ENCODE measurements at places on chromosomes 3 and 15. TPM values are rescaled to one million over a fixed set of nuclear protein-coding genes. Genes with fewer than 3 reads are reported as not detected.
A peak's percentile ranks its signal among the peaks of the same experiment; 100 is the strongest.

DNA sequence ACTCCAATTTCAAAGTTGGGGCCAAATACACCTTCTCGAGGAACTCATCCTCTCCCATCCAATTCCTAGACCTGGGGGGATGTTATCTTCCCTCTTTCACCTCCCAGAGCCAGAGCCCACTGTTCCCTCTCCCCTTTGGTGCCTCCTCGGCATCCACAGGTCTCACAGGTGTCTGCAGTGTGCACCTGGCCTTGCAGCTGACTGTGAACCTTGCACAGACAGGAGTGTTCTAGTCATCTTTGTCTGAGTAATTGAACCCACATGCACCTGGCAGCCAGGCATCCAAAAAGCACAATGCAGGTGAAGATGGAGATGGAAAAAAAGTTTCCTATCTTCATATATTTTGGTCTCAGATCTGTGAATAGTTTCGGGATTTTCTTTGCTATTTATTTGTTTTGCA is 30.8 kb downstream of the PCOLCE2 start:
- DNase-seq = no peak

COL6A5 gene
- 0.41 TPM for total RNA-seq

DNA sequence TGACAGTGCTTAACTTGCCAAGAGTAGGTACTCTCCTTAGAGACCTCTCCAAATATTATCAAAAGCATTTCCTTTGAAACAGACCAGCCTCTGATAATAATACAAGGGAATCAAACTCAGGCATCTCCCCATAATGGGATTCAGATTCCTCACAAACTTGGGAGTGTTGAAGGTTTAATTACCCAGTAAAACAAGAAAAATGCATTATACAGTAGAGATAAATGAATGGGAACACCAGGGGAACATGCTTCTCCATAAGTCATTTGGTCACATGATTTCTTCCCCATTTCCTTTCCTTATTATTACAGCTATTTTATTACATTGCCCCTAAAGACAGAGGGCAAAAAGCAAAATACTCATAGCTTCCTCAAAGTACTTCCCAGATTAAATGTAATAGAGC is 325.0 kb upstream of the CDIN1 start:
- peak; percentile 86 for DNase-seq

PRICKLE2 gene
- total RNA-seq = 22.9 TPM

DNA sequence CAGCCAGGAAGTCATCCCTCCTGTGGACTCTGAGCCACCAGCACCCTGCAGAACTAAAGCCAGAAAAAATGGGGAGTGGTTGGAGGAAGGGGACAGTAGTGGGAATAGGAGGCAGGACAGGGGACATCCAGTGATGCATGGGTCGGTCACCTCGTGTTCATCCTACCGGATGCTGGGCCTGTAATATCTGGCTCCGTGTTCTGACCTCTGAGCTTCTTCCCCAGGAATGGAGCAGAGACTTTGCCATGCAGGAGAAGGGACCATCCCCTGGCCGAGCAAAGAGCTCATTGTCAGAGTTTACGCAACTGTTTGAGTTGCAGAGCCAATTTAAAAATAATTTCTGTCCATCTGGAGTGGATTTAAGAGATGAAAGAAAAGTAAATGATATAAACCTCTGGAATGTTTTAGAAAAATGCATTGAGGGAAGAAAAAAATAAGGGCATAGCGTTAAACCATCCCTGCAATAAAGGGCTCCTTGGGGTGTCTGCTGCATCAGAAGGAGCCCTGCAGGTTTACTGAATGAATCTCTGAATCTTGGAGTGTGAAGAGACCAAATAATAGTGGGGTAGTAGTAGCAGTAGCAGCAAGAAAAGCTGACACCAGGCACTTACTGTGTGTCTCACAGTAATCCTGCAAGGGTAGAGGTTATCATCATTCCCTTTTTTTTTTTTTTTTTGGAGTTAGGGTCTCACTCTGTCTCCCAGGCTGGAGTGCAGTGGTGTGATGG is 70.9 kb downstream of the AAGAB start:
- no peak for DNase-seq

C3orf20 gene
- 0.16 TPM for total RNA-seq

DNA sequence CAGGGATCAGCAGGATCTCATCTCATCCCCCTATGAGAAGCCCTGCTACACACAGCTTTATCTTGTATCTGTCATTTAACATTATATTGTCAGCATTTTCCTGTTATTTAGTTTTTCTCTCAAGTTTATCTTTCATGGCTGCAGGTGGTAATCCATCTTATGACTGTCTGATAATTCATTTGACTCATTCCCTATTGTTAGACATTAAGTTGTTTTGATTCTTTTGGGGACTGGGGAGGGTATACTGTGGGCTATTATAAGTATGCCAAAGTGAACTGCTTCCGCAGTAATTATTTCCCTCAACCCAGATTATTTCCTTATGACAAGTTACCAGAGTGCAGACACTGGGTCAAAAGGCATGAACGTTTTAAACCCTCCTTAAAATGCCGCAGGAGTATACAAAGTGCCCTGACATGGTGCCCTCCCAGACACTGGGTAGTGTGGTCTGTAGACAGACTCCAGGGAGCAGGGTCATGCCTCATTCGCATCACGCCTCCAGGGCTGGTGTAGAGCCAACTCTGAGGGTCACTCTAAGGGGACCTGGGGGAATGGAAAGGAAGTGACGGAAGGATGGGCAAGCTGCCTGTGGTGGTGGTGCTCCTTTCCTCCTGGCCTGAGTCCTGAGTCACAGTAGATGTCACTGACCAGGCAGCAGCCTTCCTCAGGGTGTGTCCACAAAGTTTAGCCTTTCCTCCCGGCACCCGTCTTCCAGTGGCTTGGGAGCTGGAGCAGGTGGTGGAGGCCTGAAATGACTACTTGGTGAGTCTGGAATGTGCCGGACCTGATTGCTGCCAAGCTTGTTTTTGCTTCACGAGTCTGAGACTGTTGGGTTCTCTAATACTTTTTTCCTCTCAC is 11.6 kb downstream of the GPR160 start:
- peak; percentile 37 for DNase-seq

GRCh38 chr3:5126586-5126985 is 4.5 kb downstream of the ARL8B start:
- no peak for DNase-seq

ZDHHC3 gene
- total RNA-seq = 71.5 TPM

SPSB4 gene
- total RNA-seq = 0.57 TPM

- DNase-seq = no peak
Measured at GRCh38 chr3:88921986-88922385, 185.4 kb upstream of the EPHA3 start.

GRCh38 chr3:101898752-101899169 is 49.4 kb downstream of the NFKBIZ start:
- no peak for DNase-seq

GRCh38 chr3:9399337-9399703 is 1.9 kb downstream of the SETD5 start:
- no peak for DNase-seq

- no peak for DNase-seq
Measured at GRCh38 chr15:33344530-33344929, 33.8 kb downstream of the RYR3 start.

DNA sequence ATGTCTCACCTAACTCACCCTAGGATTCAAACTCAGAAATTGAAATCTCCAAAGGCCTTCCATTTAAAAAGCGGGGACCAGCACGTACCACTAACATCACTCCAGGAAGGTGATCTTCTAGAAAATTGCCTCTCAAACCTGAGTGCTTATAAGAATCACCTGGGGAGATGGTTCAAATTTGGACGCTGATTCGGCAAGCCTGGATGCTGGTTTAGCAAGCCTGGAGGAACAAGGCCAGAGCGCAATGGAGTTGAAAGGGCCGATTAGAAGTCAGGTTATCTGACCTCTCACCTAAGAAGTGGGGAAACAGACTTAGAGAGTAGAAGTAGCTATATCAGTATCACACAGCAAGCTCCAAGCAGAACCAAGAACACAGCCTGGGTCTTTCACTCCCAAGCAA is 68.2 kb downstream of the SSUH2 start:
- DNase-seq = no peak

GRCh38 chr3:71371282-71371681 is 212.2 kb downstream of the FOXP1 start:
- DNase-seq = no peak

- no peak for DNase-seq
Measured at GRCh38 chr3:106811376-106811775, 565.9 kb upstream of the CCDC54 start.

DNA sequence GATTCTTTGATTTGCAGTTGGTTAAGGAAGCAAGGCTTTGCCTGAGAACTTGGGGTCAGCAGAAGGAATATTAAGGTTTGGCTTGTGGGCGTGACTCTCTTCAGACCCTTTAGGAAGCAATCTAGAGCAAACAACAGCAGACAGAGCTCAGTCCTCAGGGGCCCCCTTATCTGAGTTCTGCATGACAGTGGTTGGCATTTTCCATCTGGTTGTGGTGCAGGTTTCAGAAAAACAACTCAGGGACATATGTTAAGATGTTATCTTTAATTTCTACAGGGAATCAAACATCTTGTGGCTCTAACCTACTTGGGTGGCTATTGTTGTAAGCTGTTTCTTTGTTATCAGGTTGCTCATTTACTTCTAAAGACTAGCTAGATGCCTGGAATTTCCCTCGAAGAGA is 141.4 kb downstream of the VPS8 start:
- DNase-seq = no peak

GRCh38 chr3:193980905-193981304 is 155.0 kb upstream of the HES1 start:
- no peak for DNase-seq

- no peak for DNase-seq
Measured at GRCh38 chr3:122875547-122876127, 80.8 kb downstream of the SLC49A4 start.

DNA sequence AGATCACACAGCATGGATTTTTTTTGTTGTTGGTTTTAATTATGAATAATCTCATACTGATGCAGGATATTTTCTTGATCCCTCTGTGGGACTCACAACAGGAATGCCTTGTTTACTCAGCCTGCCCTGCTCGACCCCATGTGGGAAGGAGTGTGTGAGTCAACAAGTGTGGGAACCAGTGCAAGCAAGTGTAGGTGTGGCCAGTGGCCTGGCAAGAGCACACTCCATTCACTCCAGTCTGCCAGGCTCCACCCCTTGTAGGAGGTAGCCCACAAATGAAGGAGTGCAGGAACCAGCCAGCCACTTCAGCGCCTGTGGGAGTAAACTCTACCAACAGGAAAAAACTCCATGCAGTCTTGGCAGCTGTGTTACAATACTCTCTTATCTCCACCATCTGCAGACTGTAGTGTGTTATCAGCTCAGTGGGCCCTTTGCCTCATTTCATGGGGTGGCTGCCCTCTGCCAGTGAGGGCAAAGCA is 393.6 kb downstream of the OTOL1 start:
- DNase-seq = no peak

DNA sequence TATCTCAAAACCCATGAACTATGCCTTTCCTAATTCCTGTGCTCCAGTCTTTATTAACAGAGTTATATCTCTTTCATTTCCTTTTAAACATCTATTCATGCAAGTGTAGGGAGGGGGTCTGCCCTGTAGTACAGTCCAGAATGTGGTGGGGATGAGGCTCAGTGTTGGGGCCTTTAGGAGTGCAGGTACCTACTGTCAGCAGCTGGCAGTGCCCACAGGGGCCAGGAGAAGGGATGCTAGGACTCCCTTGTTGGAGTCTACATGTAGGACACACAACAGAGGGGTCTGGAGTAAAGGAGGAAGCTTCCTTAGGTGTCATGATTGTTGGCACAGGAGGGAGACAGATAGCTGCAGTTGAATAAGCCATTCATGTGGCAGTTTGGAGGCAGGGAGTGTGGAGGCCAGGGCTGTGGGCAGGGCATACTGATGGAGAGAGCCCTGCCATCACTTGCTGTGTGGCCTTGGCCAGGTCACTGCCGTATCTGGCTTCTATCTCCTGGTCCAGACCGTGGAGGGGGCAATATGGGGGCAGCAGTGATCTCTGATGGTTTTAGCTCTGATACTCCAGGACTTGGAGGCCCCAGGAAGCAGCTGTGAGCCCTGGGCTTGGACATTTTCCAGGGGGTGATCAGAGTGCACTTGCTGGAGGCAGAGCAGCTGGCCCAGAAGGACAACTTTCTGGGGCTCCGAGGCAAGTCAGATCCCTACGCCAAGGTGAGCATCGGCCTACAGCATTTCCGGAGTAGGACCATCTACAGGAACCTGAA is 29.5 kb downstream of the ESYT3 start:
- peak; percentile 46 for DNase-seq

DNA sequence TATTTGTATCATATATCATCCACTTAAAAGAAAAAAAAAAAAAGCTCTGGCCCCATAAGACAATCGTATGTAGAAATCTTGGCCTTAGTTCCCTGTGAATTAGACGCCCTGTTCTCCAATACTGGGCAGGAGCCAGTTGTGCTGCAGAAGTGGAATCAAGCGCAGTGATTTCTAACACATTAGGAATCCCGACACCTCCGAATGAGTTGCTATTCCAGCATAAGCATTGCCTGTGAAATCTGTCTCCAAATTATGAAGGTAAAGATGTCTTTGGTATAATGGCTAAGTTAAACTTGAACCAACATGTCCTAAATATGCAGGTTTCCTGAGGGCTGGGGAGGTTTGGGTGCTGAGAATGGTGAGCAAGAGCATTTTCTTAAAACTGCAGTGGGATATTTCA is 199.4 kb upstream of the ARRDC4 start:
- DNase-seq = no peak

DNA sequence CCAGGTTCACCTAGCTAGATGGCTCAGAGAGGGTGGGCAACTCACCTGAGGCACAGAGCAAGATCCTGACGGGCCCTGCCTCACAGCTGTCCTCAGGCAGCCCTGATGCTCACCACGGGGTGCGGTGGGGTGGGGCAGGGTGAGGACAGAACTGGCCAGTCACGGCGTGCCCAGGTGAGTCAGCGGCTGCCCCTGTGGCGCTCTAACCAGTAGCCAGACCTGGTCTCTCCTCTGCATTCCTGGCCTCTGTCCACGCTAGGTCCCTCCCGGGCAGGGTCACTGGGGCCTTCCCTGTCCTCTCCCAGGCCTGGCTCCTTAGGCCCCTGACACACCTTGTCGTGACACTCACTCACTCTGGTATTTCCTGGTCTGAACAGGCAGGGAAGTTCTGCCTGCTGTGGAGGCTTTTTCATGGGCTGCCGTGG is 901 bp downstream of the ALS2CL start:
- DNase-seq = peak; percentile 36

GRCh38 chr3:4850211-4850927 is 128.9 kb upstream of the BHLHE40 start:
- DNase-seq = no peak

AP3B2 gene
- 4.7 TPM for total RNA-seq

DNA sequence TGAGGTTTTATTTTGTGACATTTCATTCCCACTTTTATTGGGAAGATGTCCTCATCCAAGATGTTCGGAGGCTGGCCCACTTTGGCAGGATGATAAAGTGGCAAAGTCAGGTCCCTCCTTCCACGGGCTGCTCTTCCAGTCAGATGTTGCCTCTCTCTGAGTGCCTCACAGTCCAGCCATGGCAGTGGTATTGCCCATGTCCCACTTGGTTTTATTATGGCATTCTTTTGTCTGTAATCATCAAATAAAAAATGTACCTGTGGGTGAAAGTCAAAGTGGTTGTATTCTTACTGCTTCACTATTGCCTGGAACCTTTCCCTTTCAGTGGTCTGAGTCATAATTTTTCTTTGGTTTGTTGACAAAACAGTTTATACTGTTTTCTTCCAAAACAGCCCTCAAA is 20.2 kb downstream of the ARNT2 start:
- DNase-seq = no peak

DNA sequence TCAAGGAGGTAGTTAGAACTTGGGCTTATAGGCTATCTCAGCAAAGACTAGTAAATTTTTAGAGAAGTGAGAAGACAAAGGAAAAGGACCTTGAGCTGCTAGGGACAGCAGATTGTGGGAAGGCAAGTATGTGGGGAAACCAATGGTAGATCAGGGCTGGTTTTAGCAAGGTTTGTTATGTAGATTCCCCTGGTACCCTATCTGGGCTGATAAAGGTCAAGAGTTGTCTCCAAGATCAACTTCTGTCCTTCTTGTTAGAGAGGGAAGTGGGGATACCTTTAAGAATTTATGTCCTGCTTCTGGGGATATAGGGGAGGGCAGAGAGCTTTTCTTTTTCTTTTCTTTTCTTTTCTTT is 28.9 kb downstream of the KAT2B start:
- no peak for DNase-seq
